ENCODE measurements at places on chromosomes 2 and 18.
A peak's percentile ranks its signal among the peaks of the same experiment; 100 is the strongest.

- H3K27me3 ChIP-seq = no peaks in the 10 kb centered on the region
- H3K4me1 ChIP-seq = no peaks in the 10 kb centered on the region
- ATAC-seq = peak; percentile 74
- peak overlapping the region; percentile 0 for H3K27ac ChIP-seq
- no peaks in the 10 kb centered on the region for H3K36me3 ChIP-seq
- no peak overlapping the region for H3K4me3 ChIP-seq
Measured at GRCh38 chr2:172329774-172330671, 97.4 kb upstream of the ITGA6 start.

DNA sequence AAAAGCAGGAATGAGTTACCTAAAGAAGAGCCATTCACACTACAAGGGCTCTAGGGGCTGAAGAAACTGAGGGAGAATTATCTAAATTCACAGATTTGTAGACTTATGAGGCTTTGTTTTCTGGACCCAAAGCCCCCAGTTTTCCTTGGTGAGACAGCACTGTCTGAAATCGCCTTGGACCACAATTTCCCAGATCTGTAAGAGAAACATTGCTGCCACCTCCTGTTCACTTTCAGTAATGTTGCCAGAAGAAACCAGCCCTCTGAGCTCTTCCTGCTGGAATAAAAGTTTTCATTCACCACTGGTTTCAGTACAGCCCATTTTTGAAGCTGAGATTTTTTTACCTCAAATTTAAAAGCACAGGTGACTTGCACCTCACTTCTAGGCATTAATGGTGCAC lies 169.2 kb downstream of the CDH20 start:
- H3K27ac ChIP-seq = no peak overlapping the region
- H3K27me3 ChIP-seq = peaks cover 15% of the 10 kb centered on the region
- no peak for ATAC-seq
- H3K36me3 ChIP-seq = no peaks in the 10 kb centered on the region
- no peak overlapping the region for H3K4me3 ChIP-seq

DNA sequence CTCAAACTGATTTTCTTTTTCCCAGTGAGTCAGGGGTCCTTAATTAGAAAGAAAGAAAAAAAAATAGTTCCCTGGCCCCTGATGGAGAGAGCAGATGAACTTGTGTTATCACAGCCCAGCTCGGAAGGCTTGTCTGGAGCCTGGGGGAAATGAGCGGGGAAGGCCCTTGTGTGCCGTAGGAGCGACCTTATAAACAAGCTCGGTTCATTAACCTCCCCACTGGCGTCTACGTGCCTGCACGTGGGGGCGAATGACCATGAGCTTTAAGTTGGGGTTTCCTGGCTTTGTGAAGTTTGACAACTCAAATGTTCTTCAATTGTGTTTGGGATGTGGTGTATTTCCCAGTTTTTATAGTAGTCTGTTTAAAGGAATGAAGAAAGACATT lies 69.5 kb downstream of the EPAS1 start:
- no peaks in the 10 kb centered on the region for H3K27me3 ChIP-seq
- no peaks in the 10 kb centered on the region for H3K36me3 ChIP-seq
- H3K4me1 ChIP-seq = no peaks in the 10 kb centered on the region
- ATAC-seq = no peak
- H3K4me3 ChIP-seq = no peak overlapping the region

DNA sequence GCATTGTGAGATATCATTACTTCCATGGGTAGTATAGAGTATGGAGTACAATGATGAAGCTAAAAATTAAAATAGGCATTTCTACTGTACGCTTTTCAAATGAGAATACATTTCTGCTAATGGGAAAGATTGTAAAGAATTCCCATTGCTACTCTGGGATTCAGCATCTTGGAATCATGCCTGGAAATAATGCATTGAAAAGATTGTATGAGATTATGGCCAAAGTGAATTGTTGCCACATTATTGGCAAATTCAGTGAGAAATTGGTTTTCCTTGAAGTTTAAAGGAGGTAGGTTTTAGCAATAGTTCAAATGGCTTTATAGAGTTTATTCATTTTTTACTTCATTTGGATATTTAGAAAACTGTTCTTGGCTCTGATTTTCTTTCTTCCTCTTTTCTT lies 157.9 kb downstream of the GULP1 start:
- H3K4me3 ChIP-seq = no peak overlapping the region
- no peak overlapping the region for H3K27ac ChIP-seq
- no peak for ATAC-seq
- H3K36me3 ChIP-seq = no peaks in the 10 kb centered on the region

DNA sequence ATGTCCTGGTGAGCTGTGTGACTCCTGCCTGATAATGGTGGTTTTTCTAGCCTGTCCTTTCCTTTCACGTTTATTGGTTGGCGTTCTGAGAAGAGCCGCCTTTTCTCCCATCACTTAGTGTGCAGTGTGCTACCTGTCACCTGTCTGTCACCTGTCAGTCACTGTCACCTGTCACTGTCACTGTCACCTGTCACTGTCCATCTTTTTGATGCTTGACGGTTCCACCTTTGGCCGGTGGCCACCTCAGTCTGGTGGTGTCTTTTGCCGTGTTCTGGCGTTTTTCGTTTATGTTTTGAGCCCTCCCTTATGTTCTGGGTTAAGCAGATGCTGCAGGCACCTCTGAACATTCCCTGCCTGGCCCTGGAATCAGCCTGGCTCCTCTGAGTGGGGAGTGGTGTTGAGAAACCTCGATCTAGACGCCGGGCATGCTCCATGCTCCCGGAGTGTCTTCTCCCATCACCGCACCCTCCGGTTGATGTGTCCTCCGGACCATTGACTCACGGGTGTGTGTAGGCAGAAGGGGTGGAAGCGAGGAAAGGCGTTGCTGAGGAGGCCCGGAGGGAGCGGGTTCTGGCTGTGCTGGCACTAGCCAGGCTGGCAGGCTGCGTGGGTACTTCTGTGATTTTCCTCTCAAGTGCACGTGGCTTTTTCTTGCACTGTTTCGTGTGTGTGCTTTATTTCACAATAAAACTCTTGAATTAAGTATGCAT lies 20.7 kb downstream of the DTYMK start:
- ATAC-seq = no peak
- no peak overlapping the region for H3K27ac ChIP-seq
- no peaks in the 10 kb centered on the region for H3K27me3 ChIP-seq
- no peaks in the 10 kb centered on the region for H3K4me1 ChIP-seq

DNA sequence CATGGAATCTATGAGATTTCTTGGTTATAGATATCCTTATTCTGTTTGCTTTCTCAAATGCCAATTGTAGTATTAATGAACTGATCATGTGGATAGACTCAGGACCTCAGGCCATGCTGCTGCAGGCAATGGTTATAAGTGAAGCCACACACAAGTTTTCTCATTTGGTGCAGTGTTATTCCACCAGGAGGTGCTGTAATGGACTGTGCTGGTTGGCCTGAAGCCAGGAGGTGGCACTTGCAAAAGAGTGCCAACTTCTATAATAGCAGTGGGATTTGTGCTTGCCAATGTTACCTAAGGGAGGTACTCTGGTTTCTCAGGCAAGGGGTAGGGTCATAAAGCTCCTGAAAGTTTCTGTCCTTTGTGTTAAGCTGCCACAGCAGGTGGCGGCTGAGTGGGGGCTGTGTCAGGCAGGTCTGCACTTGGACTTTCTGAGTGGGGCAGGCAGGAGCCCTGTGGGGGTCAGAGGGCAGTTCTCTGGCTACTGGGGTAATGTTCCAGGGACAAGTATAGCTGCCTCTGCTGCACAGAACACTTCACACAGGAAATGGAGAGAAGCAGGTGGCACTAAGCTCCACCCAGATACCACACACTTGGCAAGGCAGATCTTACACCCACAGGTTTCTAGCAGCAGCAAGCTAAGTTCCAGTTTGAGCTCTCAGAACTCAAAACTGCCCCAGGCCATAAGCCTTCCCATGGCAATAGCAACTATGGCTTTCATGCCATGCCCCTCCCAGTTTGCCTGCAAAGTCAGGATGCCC lies 352.6 kb upstream of the CWC22 start:
- no peak overlapping the region for H3K4me3 ChIP-seq
- H3K27ac ChIP-seq = no peak overlapping the region
- H3K4me1 ChIP-seq = peaks cover 7% of the 10 kb centered on the region
- H3K36me3 ChIP-seq = no peaks in the 10 kb centered on the region

DNA sequence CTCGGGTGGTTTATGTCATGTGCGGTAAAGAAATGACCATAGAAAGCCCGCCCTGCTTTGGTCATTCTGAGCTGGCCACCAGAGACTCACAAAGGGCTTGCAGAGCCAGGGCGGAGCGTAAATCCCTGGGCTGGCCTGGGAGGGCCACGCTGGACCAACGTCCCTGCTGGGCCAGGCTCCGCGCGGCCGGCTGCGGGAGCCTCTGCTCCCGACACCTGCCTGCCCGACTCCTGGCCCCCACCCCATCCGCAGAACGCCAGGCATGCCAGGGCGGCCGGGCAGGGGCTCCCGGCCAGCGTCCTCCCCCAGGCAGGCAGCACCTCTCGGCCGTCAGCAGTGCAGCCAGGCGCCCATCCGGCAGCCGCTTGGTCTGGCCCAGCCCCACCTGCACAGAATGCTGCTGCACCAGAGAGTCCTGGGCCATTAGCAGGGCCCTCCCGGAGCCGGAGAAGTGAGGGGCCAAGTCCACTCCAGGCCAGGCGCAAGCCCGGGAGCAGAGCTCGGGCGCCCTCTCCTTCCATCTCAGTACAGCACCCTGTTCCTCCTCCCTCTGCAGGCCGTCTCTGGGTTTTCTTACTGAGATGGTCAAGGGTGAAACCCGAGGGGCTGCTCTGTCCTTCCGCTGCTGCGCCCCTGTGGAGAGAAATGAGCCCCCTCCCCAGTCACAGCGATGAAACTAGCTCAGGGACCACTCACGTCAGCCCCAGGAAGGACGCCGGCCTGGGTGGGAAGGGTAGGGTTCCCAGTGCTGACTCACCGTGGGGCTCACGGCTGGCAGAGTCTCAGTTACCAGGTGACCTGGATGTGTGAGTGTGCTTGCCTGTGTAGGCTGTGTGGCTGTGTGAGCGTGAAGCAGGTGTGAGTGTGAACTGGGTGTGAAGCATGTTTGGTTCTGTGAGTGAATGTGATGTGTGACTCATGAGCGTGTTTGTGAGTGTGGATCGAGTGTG lies 83.3 kb downstream of the PTGR3 start:
- H3K4me1 ChIP-seq = no peaks in the 10 kb centered on the region
- no peak overlapping the region for H3K27ac ChIP-seq
- ATAC-seq = no peak
- no peaks in the 10 kb centered on the region for H3K36me3 ChIP-seq
- H3K27me3 ChIP-seq = peaks cover 4% of the 10 kb centered on the region
- H3K4me3 ChIP-seq = no peak overlapping the region

GRCh38 chr2:67564076-67564475 lies 166.9 kb downstream of the ETAA1 start:
- no peaks in the 10 kb centered on the region for H3K4me1 ChIP-seq
- ATAC-seq = no peak
- no peak overlapping the region for H3K4me3 ChIP-seq
- H3K27me3 ChIP-seq = no peaks in the 10 kb centered on the region
- H3K27ac ChIP-seq = no peak overlapping the region

GRCh38 chr2:46813020-46813415 lies 102.6 kb downstream of the MCFD2 start:
- peak overlapping the region; percentile 87 for H3K27ac ChIP-seq
- H3K36me3 ChIP-seq = no peaks in the 10 kb centered on the region
- H3K4me3 ChIP-seq = no peak overlapping the region
- H3K27me3 ChIP-seq = no peaks in the 10 kb centered on the region
- ATAC-seq = no peak
- peaks cover 21% of the 10 kb centered on the region for H3K4me1 ChIP-seq

- peak overlapping the region; percentile 77 for H3K27ac ChIP-seq
- H3K27me3 ChIP-seq = no peaks in the 10 kb centered on the region
- no peak overlapping the region for H3K4me3 ChIP-seq
Measured at GRCh38 chr2:47021301-47022009, 105.8 kb upstream of the MCFD2 start.

GRCh38 chr18:25093141-25093540 lies 258.8 kb downstream of the ZNF521 start:
- H3K27ac ChIP-seq = no peak overlapping the region
- no peaks in the 10 kb centered on the region for H3K4me1 ChIP-seq
- H3K27me3 ChIP-seq = no peaks in the 10 kb centered on the region
- H3K36me3 ChIP-seq = peaks cover 22% of the 10 kb centered on the region

- H3K4me1 ChIP-seq = peaks cover 12% of the 10 kb centered on the region
- no peak overlapping the region for H3K4me3 ChIP-seq
- H3K27me3 ChIP-seq = peaks cover 4% of the 10 kb centered on the region
Measured at GRCh38 chr18:46332286-46332801, 228.2 kb downstream of the HAUS1 start.

DNA sequence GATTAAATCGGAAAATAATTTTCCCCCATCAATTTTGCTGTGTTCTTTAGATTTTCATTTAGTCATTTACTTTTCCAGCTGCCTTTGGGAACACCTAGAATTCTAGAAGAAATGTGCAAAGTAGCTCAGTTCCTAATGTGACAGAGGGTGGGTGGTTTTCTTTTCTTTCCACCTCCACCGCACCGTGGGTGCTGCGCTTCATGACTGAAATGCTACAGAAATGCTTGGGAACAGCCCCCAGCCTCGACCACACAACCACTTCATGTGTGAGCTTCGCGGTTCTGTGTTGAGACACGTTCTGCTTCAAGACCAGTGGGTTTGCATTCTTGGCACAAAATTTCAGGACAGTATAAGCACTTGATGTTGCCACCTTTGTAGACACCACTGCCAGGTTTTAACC lies 30.9 kb downstream of the E2F6 start:
- no peaks in the 10 kb centered on the region for H3K36me3 ChIP-seq
- no peak overlapping the region for H3K27ac ChIP-seq
- no peak for ATAC-seq
- no peak overlapping the region for H3K4me3 ChIP-seq
- no peaks in the 10 kb centered on the region for H3K4me1 ChIP-seq
- no peaks in the 10 kb centered on the region for H3K27me3 ChIP-seq

DNA sequence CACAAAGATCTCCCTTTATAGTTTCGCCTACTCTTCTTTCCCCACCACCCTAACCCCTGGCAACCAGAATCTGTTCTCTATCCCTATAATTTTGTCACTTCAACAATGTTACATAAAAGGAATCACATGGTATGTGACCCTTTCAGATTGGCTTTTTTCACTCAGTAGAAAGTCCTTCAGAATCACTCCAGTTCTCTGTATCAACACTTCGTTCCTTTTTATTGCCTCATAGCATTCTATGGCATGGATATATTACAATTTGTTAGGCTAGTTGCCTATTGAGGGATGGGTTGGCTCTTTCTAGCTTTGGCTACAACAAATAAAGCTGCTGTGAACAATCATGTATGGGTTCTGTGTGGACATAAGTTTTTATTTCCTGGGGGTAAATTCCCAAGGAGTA lies 163.1 kb downstream of the RPIA start:
- H3K27ac ChIP-seq = no peak overlapping the region
- H3K36me3 ChIP-seq = no peaks in the 10 kb centered on the region
- ATAC-seq = no peak
- H3K4me3 ChIP-seq = no peak overlapping the region
- H3K4me1 ChIP-seq = no peaks in the 10 kb centered on the region

GRCh38 chr2:83516503-83516902 lies 942.6 kb downstream of the SUCLG1 start:
- no peak overlapping the region for H3K4me3 ChIP-seq
- H3K36me3 ChIP-seq = no peaks in the 10 kb centered on the region
- ATAC-seq = no peak
- no peak overlapping the region for H3K27ac ChIP-seq
- H3K4me1 ChIP-seq = no peaks in the 10 kb centered on the region
- no peaks in the 10 kb centered on the region for H3K27me3 ChIP-seq
